Activated naive CD8-positive, alpha-beta T cell treated with anti-CD3 and anti-CD28 coated beads for 36 hours (primary cell): ENCODE measurements at places on chromosomes 5 and 9. TPM values are rescaled to one million over a fixed set of nuclear protein-coding genes. Genes with fewer than 3 reads are reported as not detected.

GRCh38 chr9:127738666-127739065 lies 3.6 kb upstream of the TOR2A start:
- no peak for DNase-seq

Gene ARL10
- total RNA-seq, result 8.0 TPM

DNA sequence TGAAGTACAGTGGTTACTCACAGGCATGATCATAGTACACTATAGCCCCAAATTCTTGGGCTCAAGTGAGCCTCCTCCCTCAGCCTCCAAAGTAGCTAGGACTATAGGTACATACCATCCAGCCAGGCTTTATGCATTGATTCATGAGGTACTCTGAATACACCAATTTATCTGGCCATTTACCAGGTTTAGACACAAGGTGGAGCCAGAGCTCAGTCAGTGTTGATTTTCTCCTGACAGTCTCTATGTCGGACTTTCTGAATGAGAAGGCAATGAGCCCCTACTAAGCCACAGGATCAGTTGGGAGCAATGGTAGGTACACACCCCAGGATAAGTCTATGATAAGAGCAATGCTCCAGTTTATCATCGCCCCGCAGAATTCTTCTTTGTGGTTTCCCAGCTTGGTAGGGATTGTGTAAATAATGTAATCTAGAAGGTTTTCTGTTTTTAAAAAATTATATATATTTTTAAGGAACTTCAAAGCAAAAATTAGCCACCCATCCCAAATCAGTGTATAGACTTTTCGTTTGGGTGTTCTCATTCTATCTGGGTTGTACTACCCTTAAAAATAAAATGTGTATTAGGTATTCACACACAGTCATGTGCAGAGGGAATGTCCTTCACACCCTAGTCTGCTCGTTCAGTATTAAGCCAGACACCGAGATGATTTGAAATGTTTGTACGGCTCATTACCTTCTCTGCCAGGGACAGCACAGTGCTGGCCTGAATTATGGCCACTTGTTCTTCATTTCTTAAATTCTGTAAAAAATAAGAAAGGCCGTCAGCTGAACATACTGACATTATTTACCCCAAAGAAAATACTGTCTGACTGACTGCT lies 118.4 kb upstream of the DPYSL3 start:
- DNase-seq, result peak; percentile 23

GRCh38 chr9:135714242-135715055 lies 12.5 kb downstream of the KCNT1 start:
- no peak for DNase-seq

Gene ASS1
- 5.1 TPM for total RNA-seq

Gene CDK9
- 94.2 TPM for total RNA-seq

- DNase-seq, result no peak
Measured at GRCh38 chr5:17890501-17890900, 256.2 kb downstream of the TAF11L14 start.

DNA sequence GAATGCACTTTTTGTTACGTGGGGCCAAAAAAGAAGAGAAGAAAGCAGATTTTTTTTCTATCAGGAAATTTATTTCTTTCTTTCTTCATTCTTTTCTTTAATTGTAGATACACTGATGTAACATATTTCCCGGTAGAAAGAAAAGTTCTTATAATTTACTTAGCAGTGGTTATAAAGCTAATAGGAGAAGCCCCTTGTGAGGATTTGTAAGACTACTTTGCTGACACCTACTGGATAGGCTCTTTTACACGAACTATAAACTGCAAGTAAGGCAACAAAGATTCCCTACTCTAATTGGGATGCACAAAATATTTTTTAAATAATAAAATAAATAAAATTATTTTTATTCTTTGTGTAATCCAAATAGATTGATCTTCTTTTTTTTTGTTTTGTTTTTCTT lies 284.4 kb downstream of the DNAH5 start:
- no peak for DNase-seq

GRCh38 chr9:134642385-134643181 lies 980 bp downstream of the COL5A1 start:
- no peak for DNase-seq

DNA sequence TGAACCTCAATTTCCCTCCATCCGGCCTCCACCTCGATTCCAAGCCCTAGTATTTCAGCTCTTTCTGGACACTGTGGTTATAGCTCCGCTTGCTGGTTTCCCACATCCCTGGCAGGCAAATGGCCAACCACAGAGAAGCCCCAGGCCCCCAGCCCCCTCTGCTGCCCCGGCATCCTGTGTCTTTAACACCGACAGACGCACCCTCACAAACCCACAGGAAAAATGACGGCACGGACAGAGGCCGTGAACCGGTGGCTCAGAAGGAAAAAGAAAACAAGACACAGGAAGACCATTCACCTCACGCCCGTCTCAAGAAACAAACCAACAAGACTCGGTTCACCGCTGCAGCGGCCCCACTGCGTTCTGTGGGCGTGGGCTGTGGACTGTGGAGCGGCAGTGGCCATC lies 1.5 kb upstream of the CLIC3 start:
- no peak for DNase-seq

GRCh38 chr9:120344230-120344629 lies 235.7 kb downstream of the CDK5RAP2 start:
- DNase-seq, result no peak

DNA sequence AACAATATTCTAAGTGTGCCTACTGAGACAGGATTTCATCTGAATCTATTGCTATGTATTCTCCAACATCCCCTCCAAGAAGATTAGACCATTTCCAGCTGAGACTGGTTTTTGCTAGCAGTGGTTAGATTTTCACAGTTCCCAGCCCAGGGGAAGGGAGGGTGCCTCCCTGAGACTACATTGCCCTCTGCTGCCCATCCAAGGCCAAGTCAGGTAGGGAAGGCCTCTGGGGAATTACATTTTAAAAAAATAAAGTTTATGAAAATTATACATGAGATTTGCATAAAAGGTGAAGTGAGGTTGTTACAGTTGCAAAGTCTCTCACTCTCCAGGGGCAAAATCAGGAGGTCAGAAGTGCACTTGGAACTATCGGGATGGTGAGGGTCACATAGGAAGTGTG lies 28.0 kb upstream of the SYK start:
- no peak for DNase-seq

DNA sequence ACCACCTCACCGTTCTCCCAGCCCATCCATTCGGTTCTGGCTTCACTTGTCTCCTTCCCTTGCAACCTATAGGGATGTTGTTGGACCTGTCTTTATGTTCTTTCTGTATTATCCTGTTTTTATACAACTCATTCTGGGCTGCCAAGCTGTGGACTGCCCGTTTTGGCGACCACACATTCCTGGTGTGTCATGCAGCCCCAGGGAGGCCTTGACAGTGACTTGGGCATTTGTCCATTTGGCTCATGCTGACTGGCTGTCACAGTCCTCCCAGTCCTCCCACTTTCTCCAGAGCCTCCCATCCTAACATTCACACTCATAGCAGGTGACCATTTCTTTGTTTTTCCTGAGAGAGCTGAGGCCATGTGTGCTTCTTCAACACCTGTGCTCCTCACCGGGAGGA lies 136.4 kb downstream of the SLF1 start:
- no peak for DNase-seq

DNA sequence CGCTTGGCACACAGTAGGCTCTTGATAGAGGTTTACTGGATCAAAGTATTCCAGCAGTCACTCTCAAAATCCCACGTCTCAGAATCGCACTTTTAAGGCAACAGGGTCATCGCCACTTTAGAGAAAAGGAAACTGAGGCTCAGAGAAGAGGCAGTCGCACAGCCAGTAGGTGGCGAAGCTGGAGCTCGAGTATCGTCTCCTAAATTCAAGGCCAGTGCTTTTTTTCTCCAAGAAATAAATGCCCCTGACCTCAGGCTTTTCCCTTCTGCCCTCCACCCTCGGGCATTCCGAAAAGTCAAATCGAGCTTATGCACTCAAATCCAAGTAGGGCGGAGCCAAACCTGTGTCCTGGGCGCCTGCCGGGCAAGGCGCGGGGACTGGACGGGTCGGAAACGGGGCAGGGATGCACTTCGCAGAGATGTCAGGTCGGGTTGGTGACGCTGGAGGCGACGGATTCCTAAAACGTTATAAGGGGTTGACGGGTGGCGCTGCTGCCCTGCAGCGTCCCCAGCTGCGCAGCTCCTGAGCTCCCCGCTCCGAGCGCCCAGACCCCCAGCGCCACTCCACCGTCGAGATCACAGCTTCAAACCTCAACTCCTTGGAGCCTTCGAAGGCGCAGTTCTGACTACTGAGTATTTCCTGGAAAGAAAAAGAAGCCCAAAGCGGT lies 4.7 kb upstream of the FOXB2 start:
- no peak for DNase-seq

DNA sequence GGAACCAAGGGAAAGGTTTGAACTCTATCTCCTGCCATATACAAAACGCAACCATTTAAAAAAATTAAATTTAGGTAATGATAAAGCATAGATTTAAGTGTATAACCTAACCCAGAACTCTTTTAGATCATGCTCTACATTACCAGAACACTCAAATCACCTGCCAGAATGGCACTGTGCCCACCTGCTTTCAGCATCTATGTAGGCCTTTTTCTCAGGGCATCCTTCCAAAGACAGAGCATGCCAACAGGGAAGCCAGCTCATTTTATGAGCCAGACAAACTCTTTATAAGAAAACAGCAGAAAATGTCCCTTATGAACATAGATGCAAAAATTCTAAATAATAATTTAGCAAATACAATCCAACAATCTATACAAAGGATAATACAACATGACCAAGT lies 47.9 kb upstream of the SMAD5 start:
- DNase-seq, result no peak

DNA sequence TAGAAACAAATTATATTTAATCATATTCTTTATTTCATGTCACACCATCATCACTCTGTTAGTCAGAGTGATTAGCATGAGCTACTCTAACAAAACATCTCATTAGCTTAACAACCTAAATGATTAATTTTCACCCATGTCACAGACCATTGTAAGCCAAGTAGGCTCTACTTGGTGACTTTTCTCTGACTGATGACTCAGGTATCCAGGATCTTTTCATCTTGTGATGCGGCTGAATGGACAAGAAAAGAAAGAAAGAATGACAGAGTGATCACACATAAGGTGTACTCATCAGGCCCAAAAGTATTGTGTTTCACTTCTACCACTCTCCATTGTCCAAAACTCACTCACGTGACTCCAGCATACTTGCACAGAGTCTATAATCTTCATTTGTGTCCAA lies 299.3 kb downstream of the ANXA1 start:
- no peak for DNase-seq

DNA sequence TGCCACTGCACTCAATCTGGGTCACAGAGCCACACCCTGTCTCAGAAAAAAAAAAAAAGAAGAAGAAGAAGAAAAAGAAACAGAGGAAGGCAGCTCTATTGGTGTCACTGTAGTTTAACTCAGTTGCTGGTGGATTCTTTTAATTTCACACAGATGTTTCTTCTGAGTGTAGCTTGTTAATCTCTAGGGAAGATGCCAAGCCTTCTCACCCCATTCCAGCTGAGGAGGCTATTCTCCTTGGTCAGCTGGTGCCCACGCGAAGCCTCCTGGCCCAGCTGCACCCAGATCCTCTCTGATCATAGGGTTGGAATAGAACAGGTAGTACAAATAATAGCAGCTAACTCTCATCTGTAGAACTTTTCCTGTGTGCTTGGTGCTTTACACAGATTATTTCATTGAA lies 113.8 kb upstream of the SPRY4 start:
- DNase-seq, result no peak

Gene F12
- total RNA-seq, result 5.6 TPM

DNA sequence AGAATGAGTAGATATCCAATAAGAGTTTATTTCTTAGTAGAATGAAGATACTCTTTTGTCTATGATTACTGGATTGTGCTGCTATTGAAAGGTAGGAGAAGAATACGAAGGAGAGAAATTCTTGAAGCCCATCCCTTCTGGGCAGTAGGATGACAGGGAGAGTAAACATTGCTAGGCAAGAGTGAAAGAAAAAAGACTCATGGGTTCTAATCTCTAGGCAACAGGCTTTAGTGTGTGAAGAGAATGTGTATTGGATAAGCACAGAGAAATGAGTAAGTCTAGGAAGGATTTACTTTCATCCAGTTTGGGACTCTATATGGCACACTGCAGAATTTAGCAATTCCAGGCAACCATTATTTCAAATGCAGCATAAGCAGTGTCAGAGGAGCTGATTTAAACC lies 216.0 kb downstream of the GABRG2 start:
- DNase-seq, result no peak

DNA sequence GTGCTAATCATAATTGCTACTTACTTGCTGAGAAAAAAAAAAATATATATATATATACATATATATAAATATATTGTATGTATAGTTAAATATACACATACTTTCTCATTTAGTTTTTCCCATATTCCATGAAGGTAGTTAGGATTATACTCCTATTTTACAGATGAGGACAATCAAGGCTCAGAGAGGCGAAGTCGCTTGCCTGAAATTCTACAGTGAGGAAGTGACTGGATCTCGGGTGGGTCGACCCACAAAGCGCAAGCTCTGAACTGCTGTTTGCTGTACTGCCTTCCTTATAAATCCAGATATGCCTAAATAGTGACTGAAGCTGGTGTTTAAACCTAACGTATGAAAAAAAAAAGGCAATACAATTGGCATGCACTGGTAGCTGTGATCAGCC lies 148.3 kb upstream of the TBC1D2 start:
- DNase-seq, result no peak

Gene GMCL2
- total RNA-seq, result not detected

DNA sequence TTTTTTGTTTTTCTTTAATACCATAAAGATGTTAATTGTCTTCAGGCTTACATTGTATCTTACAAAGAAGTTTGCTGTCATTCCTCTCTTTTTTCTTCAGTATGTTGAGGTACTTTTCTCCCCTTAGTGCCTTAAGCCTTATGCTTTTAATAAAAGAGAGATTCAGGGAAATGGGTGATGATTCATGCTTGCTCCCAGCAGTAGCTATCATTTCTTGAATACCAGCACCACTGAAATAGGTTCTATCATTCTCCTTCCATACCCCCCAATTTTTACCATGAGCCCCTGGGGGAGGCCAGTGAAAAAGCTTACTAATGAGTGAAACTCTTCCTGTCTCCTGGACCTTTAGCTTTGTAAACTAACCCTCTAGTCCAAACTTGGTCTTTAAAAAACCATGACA lies 165.0 kb downstream of the FBXL7 start:
- DNase-seq, result no peak

GRCh38 chr5:90845723-90846554 lies 287.3 kb downstream of the ADGRV1 start:
- no peak for DNase-seq

Gene SSBP2
- 8.9 TPM for total RNA-seq

Gene MROH2B
- not detected for total RNA-seq

- DNase-seq, result no peak
Measured at GRCh38 chr9:133690081-133690561, 48.0 kb downstream of the SARDH start.

- no peak for DNase-seq
Measured at GRCh38 chr5:43973318-43973717, 370.3 kb downstream of the NNT start.

DNA sequence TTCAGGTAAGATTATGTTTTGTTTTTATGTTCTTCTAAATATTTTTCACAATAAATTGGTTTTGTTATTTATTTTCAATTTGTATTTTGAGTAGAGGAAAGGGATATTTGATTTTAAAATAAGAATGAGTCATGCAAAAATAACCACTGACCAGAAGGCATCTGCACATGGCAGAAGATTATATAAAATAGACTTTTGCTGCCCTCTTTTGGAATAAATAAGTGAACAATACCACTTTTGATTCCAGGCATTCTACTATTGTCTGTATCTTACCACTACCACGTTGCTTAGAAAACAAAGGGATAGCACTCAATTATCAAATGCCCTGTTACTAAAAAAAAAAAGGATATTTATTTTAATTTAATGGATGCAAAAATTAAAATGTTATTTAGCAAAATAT lies 227.3 kb upstream of the ITGA1 start:
- DNase-seq, result no peak

GRCh38 chr5:136011414-136012001 lies 17.3 kb upstream of the TGFBI start:
- no peak for DNase-seq

GRCh38 chr5:62322484-62322883 lies 16.5 kb downstream of the KIF2A start:
- no peak for DNase-seq
